Dermis microvascular lymphatic vessel endothelial cell (primary cell): ENCODE measurements at places on chromosomes 3 and 15.

DNA sequence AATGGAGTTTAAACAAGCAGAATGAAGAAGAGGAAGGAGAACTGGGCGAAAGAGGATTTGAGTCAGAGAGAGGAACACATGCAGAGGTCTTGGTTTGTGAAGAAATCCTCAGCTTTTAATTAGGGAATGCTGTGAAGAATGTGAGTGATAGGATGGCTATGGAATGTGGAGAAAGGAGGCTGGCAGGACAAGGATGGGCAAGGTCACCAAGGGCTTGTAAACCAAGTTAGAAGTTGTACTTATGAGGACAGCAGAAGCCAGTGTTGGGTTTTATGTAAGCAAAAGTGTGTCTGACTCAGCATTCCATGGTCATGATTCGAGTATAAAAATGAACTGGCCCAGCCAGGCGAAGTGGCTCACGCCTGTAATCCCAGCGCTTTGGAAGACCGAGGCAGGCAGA, 60.0 kb upstream of the IL12A start:
- DNase-seq = peak; percentile 44

GRCh38 chr3:9912294-9912935, 4.5 kb upstream of the IL17RC start:
- DNase-seq = no peak

GRCh38 chr3:27990324-27990723, 251.1 kb upstream of the CMC1 start:
- DNase-seq = no peak

DNA sequence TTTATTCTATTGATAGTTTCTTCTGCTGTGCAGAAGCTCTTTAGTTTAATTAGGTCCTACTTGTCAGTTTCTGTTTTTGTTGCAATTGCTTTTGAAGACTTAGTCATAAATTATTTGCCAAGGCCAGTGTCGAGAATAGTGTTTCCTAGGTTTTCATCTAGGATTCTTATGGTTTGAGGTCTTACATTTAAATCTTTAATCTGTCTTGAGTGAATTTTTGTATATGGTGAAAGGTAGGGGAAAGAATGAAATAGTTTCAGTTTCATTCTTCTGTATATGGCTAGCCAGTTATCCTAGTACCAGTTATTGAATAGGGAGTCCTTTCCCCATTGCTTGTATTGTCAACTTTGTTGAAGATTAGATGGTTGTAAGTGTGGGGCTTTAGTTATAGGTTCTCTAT, 10.6 kb upstream of the GCSAM start:
- no peak for DNase-seq

GRCh38 chr3:144968750-144969350, 997.2 kb downstream of the DIPK2A start:
- DNase-seq = no peak

DNA sequence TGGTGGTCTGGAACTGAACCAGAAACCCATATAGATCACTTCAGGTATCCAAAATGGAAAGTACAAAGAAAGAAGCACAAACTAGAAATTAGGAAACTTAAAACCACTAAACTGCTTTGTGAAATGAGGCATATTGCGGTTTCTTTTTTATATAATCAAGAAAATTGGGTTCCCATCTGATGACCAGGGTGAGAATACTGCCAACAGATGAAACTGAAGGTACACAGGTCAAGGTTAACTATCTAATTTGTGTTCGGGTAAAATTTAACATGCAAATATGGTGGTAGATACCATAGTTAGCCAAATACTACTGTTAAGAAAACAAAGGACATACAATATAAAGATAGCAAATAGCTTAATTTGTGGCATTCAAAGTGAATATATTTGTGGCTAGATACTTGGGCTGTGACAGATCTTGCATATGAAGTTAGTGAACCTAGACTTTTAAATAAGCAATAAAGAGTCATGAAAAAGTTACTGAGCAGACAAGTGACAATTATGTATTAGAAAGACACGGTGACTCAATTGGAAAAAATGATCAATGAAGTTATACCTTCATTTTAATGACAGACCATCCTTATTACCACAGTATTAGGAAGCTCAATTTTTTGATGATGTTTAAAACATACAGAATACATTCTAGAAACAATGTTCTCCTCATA, 127.4 kb downstream of the NR2E3 start:
- no peak for DNase-seq

- no peak for DNase-seq
Observed at GRCh38 chr3:152202976-152203626, 65.6 kb upstream of the MBNL1 start.

GRCh38 chr15:58568157-58568571, 136.4 kb downstream of the LIPC start:
- DNase-seq = no peak

- no peak for DNase-seq
Observed at GRCh38 chr15:33639978-33640377, 328.3 kb upstream of the CHRM5 start.

DNA sequence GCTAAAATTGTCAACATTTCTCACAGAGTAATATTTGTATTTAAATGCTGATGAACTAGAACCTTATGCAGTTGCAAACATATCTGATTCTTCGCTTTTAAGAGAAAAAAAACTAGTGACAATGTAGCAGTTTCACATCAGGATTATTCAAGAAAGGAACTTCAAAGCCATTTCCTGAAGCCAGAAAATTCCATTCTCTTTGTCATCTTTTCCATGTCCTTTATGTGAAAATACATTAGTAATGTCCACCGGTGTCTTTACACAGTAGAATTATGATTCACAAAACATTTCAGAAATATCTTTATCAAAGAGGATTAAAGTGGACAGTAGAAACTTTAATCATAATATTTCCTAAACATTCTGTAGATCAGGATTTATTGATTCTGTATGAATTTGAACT, 12.7 kb upstream of the LXN start:
- peak; percentile 82 for DNase-seq

- DNase-seq = no peak
Observed at GRCh38 chr15:54026891-54027290, 48.6 kb downstream of the UNC13C start.

- no peak for DNase-seq
Observed at GRCh38 chr15:83081256-83082014, 14.4 kb upstream of the BTBD1 start.

GRCh38 chr3:169457807-169458697, 205.5 kb downstream of the MECOM start:
- no peak for DNase-seq

- no peak for DNase-seq
Observed at GRCh38 chr3:121916189-121916588, 22.0 kb downstream of the SLC15A2 start.

GRCh38 chr3:10361375-10361774, 40.5 kb upstream of the SEC13 start:
- no peak for DNase-seq

- no peak for DNase-seq
Observed at GRCh38 chr3:18481946-18482548, 56.9 kb upstream of the SATB1 start.

DNA sequence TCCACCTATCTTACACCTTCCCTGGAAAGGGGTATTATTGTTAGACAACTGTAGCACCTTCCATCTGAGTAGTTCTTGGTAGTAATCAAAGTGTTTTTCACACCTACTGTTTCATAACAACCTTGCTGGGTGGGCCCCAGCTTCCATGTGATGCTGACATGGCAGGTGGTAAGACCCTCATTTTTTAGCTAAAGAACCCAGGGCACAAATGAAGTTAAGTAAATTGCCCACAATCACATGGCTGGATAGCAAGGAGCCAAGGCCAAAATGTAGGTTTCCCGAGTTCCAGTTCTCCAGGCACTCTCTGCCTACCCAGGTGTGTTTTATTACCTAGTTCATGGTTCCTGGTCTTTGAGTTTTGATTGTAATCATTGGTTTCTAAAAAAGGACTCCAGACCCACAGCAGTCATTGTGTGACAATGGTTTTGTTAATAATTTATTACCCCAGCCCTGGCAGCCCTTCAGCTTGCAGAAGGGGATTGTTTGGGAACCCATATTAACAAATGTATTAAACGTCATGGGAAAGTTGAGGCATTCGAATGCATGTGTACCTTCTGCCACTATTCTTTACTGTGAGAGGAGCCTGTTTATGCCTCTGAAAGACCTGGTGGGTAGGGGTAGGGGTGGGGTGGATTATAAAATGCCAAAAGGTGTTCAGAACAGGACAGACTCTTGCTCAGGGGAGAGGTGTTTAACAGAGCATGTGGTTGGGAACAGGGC, 222.2 kb upstream of the BHLHE40 start:
- no peak for DNase-seq

GRCh38 chr3:53236112-53236841, 19.5 kb downstream of the TKT start:
- DNase-seq = peak; percentile 94

DNA sequence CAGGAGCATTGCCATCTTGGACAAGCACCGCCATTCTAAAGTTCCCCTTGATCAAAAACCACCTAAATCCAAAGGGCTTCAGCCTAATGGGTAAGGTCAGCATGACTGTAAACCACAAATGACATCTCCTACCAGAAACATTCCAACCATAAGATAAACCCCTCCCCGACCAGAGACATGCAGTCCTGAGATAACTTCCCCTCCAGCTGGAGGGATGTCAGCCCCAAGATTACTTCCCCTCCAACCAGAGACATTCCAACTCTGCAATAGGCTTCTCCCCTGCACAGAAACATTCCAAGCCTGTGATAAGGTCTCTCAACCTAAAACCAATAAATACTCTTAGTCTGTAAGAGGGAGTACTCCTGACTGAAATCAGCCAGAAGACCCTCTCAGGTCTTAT, 62.7 kb upstream of the DNAJC19 start:
- no peak for DNase-seq

GRCh38 chr3:180594631-180595558, 7.1 kb upstream of the TTC14 start:
- peak; percentile 47 for DNase-seq

DNA sequence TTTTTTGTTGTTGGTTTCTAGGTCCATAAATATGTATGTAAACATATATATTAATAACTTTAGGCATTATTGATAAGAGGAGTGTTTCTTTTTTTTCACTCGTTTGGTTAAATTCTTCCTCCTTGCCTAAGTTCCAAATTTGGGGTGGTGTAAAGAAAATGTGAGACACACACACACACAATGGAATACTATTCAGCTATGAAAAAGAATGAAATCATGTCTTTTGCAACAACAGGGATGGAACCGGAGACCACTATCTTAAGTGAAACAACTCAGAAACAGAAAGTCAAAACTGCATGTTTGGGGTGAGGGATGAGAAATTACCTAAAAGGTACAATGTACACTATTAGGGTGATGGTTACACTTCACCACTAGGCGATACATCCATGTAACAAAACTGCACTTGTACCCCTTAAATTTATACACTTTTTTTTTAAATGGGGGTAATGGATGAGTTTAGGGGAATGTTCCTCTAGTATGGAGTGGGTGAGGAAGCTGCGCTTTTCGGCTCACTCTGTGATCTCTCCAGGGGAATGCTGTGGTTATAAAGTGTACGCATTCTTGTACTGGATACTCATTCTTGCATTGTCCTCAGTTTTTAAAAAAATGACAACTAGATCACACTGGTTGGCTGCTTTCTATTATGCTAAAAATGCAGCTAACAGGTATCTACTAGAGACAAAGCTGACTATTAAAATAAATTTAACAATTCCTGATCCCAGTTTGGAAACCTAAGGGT, 50.8 kb upstream of the PPARG start:
- no peak for DNase-seq

DNA sequence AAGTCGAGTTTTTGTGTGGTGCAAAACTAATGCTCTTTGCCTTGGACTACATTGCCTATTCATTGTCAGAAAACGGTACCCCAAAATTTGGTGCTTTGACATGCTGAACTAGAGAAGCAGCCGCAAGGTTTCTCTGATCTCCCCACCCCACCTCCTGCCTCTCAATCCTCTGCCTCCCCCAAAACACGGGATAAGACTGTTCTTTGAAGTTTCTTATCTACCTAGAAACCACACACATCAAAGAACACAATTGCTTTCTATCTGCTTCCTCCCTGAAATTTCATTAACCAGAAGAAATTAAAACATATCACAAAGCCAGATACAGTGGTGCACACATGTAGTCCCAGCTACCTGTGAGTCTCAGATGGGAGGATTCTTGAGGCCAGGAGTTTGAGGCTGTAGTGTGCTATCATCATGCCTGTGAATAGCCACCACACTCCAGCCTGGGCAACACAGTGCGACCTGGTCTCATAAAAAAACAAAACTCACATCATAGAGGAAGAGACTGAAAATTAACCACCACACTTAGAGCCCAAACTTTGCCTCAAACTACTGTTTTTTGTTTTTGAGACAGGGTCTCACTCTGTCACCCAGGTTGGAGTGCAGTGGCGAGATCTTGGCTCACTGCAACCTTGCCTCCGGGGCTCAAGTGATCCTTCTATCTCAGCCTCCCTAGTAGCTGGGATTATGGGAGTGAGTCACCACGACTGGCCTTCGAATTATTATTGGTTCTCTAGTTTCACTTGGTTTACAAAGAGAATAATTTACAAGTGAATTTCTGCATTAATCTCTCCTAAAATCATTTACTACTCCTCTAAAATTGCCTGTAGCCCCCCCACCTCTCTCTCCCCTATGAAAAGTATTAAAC, 2.7 kb upstream of the PCNP start:
- DNase-seq = no peak

GRCh38 chr15:39427705-39428104, 153.2 kb upstream of the THBS1 start:
- no peak for DNase-seq

- DNase-seq = no peak
Observed at GRCh38 chr3:3806092-3806491, 6.9 kb downstream of the LRRN1 start.

- DNase-seq = peak; percentile 61
Observed at GRCh38 chr3:120693439-120694171, 11.6 kb upstream of the HGD start.

GRCh38 chr15:26097216-26097615, 234.1 kb upstream of the ATP10A start:
- no peak for DNase-seq

- no peak for DNase-seq
Observed at GRCh38 chr3:49124991-49125670, 4.5 kb upstream of the USP19 start.

- DNase-seq = no peak
Observed at GRCh38 chr15:94970802-94971201, 739.4 kb downstream of the MCTP2 start.

DNA sequence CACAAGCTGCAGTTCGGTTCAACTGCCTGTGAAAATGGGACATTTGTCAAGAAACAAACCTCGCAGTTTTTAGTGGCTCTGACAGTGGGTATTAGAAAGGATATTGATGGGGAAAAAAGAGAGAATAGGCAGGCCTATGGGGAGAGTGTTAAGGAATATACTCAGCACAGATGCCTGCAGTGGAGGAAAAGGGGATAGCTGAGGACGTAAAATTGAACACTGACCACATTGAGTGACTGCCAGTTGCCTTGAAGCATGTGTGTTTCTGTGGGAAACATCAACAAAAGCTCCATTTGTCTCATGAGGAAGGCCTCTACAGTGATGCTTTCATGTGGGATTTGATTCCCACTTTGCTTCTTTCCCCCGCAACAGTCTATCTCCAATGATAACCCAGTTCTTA, 1042.1 kb downstream of the TUSC7 start:
- DNase-seq = no peak

DNA sequence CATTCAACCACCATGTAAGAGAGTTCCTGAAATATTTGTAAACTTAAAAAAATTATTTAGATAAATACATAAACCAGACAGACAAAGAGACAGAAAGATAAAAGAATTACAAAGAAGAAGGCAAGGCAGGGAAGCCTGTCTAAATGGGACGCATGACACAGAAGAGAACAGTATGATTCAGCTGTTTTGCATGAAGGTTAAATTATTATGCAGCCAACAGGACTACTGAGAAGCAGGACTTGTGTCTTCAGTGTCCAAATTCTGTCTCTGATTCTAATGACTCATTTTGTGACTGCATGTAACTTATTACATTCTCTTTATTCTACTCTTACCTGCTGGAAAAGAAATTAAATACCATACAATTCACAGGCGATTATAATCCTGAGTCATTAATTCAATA, 340.4 kb upstream of the KCNMB2 start:
- no peak for DNase-seq
